Left cardiac atrium (tissue), 4 donors: ENCODE measurements at places on chromosomes 1 and 21.

DNA sequence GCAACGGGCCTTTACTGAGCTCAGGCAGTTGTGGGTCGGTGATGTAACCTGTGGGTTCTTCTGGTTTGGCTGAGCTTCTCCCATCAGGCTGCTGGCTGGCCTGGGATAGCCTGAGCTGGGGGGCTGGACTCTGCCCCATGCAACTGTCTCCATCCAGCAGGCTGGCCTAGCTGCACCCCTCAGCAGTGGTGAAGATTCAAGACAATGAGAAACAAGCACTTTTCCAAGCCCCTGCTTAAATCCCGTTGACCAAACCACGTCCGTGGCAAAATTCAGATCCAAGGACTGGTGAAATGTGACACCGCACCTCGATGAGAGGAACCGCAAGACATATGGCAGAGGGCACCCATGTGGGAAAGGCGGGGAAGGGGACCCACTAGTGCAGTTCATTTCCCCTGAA is 25.6 kb downstream of the PRSS38 start:
- DNase-seq: no peak

DNA sequence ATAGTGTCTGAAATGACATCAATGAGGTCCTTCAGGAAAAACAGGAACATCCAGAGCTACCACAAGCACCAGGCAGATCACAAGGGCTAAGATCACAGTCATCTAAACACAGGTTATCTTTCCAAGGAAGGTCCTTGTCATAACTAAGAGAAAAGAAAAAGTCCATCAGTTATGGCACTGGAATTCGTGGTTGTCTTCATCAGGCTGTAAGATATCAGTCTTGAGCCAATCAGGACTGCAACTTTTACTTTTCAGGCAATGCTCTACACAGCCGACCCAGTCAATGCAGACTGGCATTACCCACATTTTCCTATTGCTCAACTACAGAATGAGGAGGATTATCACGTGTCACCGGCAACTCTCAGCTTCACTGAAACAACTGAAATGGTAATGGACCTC is 26.4 kb downstream of the SORT1 start:
- peak; percentile 31 for DNase-seq

- DNase-seq: no peak
Measured at GRCh38 chr1:64601207-64601606, 131.3 kb downstream of the CACHD1 start.

DNA sequence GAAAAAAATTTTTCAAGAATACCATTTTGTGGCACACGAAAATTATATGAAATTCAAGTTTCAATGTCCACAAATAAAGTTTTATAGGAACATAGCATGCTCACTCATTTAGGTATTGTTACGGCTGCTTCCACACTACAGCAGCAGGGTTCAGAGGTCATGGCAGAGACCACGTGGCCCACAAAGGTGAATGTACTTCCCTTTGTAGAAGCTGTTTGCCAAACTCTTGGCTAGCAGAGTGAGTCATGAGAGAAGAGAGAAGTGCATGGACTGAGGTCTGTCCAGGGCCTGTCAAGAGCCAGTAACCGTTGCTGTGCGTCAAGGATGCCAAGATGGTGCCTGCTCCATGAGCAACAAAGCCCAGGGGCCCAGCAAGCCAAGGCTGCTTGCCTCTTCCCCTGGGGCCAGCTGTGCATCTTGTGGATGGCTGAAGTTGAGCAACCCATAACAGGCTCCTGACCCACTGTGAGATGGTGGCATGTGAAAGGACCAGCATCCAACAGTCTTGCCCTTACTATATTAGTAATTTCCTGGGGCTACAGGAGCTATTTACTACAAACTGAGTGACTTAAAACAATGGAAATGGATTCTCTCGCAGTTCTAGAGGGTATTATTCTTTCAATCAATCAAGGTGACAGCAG is 64.8 kb upstream of the ATP5PO start:
- no peak for DNase-seq

GRCh38 chr1:163035446-163036249 is 33.5 kb upstream of the RGS4 start:
- DNase-seq: no peak

DNA sequence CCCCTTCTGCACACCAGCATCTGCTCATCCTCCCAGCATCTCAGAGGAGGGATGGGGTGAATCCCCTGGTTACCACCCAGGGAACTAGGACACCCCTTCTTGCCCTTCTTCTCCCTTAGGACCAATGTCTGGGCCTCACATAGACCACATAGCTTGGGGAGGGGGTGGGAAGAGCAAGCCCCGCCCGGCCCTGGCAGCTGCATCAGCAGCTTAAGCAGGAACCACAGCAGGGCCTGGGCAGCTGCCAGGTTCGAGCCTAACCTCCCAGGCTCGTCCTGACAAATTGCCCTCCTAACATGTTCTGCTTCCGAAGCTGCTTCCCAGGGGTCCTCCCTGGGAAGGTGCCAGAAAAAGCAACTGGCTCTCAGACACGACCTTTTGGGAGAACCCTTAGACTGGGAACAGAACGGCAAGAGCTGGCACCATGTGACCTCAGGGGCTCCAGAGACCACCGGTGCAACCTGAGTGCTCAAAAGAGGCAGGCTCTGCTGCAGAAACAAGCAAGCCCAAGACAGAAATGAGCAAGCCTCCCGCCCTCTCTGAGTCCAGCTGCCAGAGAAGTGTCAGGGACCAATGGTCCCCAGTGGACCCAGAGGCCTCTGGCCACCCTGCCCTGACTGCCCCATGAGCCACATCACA is 18.4 kb upstream of the CLSTN1 start:
- no peak for DNase-seq

DNA sequence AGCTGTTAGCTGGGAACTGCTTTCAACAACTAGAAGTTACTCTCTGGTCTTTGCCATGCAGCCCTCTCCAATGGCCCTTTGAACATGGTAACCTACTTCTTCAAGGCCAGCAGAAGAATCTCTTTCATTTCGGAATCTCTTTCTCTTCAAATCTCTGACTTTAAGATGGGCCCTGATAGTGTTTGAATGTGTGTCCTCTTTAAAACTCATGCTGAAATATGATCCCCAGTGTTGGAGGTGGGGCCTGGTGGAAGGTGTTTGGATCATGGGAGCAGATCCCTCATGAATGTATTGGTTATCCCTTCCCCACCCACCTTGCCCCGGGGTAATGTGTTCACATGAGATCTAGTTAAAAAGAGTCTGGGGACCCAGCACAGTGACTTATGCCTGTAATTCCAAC is 54.5 kb upstream of the SOX13 start:
- DNase-seq: no peak

DNA sequence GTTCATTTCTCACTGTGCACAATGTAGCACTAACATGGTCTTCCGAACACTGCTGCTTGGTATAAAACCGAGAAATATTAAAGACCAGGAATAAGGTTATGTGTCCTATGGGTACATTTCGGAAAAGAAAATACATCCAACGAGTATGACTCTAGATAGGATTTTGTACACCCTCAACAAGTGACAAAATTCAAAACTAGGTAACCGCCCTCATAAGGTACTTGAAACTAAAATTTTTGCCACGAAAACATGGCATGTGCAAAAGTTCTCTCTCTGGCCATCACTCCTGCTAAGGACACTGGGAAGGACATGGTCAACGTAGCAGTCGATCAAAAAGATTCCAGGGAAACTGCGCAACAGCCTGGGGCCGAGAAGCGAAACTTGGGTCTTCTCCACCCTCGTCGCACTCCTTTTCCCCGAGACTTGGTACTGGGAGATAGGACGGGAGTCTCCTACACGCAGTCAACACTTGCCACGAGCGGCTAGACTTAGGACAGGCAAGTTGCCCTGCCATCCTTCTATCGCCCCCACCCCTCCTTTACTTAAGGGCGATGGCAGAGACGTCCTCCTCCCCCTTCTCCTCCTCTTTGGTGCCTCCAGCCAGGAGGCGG is 338 bp upstream of the TOR1AIP1 start:
- DNase-seq: no peak

GRCh38 chr21:17709266-17709611 is 96.5 kb upstream of the BTG3 start:
- DNase-seq: no peak

- DNase-seq: no peak
Measured at GRCh38 chr1:6483017-6483760, 8.3 kb downstream of the PLEKHG5 start.

- DNase-seq: no peak
Measured at GRCh38 chr21:30710499-30710898, 8.1 kb downstream of the KRTAP21-3 start.

- no peak for DNase-seq
Measured at GRCh38 chr1:214202992-214203391, 78.0 kb upstream of the SMYD2 start.

DNA sequence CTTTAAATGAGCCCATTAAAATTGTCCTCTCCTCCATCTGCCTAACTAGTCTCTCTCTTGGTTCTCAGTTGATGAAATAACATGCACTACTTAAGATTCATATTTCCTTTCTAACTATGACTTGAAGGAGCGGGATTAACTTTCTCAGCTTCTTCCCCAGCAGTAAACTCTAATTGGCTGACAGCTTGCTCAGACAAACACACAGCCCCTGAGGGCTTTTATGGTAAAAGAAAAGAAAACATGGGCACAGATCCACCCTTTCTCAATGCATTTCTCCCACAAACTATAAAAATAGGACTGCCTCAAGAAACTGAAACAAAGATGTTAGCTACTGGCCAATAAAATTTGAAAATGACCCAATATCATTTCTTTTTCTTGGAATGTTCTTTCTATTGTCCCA is 703.1 kb downstream of the ADGRL2 start:
- DNase-seq: no peak

DNA sequence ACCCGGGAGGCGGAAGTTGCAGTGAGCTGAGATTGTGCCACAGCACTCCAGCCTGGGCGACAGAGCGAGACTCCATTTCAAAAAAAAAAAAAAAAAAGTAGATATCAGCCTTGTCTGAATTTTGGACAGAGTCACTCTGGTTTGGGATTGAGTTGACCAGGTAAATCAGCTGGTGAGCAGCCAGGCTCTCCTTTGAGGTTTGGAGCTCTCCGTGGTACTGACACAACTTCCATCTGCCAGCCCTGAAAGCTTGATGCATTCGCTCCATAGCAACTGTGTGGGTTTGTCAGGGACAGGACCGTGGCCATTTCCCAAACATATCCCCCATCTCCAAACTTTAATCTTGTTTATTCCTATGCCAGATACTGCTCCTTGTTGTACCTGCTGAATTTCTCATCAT is 155.2 kb downstream of the DMRTA2 start:
- no peak for DNase-seq

DNA sequence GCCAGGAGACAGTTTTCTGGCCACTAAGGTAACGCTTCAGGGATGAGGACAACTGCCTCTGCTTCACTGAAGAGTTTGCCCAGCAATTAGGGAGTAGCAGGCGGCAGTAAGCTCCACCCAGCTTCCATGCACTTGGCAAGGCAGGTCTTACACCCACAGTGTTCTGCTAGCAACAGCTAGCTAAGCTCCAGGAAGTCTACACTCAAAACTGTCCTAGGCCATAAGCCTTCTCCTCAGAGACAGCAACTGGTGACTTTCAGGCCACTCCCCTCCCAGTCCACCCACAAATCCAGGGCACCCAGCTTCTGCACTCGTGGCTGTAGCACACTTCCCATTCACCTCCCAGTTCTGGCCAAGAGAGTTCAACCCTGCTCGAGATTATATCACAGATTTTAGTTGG is 47.3 kb downstream of the KMO start:
- DNase-seq: no peak
